ENCODE measurements at places on chromosomes 5 and 9. TPM values are rescaled to one million over a fixed set of nuclear protein-coding genes. Genes with fewer than 3 reads are reported as not detected.
A peak's percentile ranks its signal among the peaks of the same experiment; 100 is the strongest.

- no peak for DNase-seq
Measured at GRCh38 chr5:133708331-133708850, 96.0 kb upstream of the FSTL4 start.

Gene LRRC19
- not detected for total RNA-seq

DNA sequence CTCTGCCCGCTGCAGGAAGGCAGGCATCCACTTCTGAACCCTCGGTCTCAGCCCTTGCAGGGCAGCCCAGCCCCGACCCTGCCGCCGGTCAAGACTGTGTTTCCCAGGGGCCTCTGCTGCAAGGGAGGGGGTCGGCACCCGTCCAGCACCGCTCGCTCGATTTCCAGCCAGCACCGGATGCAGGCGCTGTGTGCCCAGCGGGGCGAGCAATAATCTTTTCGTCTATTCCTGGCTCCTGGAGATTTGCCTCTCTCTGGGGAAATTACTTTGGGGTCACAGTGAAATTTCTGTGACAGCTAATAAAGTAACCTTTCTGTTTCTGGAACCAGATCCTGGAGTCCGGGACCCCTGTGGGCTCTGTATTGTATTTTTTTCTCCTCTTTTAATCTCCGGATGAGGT is 155.3 kb downstream of the COL23A1 start:
- no peak for DNase-seq

DNA sequence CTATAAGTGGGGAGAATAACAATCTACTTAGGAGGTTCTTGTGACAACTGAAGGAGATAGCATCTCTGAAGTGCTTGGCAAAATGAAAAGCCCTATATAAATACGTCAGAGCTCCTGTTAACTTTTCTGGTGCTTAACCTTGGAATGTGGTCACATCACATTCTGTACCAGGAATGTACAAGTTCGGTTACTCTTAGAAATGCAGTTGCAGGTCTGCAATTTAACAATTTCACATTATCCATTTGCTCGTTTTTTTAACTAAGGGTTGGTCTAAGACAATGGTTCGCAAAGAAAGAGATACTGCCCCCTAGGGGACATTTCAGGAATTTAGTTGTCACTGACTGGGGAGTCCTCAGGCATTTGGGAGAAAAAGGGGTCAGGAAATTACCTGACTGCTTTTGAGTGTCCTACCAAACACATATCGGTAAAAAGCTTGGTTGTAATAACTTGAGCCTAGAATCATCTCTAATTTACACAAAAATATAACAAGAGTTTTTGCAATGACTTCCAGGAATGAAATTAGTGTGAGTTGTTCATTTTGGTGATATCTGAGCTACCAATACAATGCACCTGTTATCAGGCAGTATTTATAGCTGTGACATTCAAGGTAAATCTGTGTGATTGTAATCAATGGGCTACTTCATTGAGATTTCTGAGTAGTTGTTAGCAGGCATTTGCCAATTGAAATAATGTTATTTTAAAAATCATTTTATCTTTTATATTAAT is 5.4 kb upstream of the HBEGF start:
- DNase-seq: peak; percentile 69

GRCh38 chr5:86807046-86808031 is 189.6 kb downstream of the COX7C start:
- no peak for DNase-seq

DNA sequence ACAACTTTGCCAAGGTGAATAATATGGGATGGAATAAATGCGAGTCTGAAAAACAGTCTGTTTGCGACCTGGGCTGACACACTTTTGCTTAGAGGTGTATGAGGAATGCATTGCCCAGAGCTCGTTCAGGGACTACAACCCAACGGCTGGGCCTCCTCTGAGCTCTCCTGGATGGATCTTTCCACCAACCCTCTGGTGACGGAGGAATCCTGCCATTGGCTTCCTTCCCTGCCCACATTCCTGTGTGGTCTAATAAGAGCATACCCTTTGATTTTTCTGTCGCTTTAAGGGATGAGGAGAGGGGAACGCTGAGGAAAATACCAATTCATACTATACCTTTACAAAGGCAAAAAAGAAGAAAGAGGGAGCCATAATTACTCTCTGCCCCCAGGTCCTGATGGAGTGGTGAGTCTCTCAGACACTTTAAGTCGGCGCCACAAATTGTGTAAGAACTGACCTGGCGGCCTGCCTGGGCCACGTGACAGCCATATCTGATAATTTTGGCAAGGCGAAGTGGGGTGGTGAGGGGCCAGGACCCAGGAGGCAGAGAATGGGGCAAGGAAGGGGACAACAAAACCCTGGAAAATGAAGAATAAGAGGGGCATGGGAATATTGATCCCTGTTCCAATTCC is 265.2 kb upstream of the MSX2 start:
- DNase-seq: no peak

GRCh38 chr5:38793099-38793498 is 52.7 kb upstream of the OSMR start:
- no peak for DNase-seq

Gene RLN1
- total RNA-seq: not detected

Measured in HFFc6 (cell line).